ENCODE measurements at places on chromosomes 3 and 15.

- no peak for DNase-seq
- no peaks in the 10 kb centered on the region for H3K27me3 ChIP-seq
- H3K27ac ChIP-seq = no peak within 1 kb of the TSS
- no peaks in the 10 kb centered on the region for H3K36me3 ChIP-seq
- no peaks in the 10 kb centered on the region for H3K4me1 ChIP-seq
These were observed at the start of gene GPR15 for GRCh38 chr3:98531622-98532274. Gene GPR15 (plus strand): TSS chr3:98531978. CDS start chr3:98532034, 56 bp downstream.

GRCh38 chr15:80787316-80787715, 8.1 kb downstream of the CEMIP start:
- DNase-seq = no peak
- H3K27me3 ChIP-seq = no peaks in the 10 kb centered on the region
- H3K36me3 ChIP-seq = peaks cover 6% of the 10 kb centered on the region
- peaks cover 3% of the 10 kb centered on the region for H3K4me1 ChIP-seq
- H3K27ac ChIP-seq = no peak overlapping the region

GRCh38 chr3:82157952-82158351, 396.5 kb upstream of the GBE1 start:
- no peaks in the 10 kb centered on the region for H3K4me1 ChIP-seq
- H3K36me3 ChIP-seq = no peaks in the 10 kb centered on the region
- no peak overlapping the region for H3K27ac ChIP-seq
- DNase-seq = no peak
- no peaks in the 10 kb centered on the region for H3K27me3 ChIP-seq
- no peak overlapping the region for H3K4me3 ChIP-seq

DNA sequence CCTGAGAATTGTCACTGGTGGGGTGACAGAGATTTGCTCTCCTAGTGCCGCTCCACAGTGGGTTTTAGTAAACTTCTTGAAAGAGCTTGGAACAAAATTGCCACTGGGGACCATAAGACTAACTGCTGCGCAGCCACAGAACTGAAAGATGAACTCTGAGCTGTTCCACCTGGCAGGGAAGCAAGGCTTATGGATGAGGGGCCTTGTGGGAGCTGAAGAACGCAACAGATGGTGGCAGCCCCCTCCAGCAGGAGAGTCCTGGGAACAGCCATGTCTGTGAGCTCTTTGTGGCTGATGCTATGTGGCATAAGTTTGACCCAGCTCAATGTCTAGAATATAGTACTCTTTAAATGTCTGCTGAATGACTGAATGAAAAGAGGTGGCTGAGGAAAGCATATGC, 66.8 kb upstream of the C2CD4B start:
- no peak overlapping the region for H3K4me3 ChIP-seq
- no peaks in the 10 kb centered on the region for H3K4me1 ChIP-seq
- H3K27me3 ChIP-seq = no peaks in the 10 kb centered on the region
- H3K27ac ChIP-seq = no peak overlapping the region
- H3K36me3 ChIP-seq = no peaks in the 10 kb centered on the region

DNA sequence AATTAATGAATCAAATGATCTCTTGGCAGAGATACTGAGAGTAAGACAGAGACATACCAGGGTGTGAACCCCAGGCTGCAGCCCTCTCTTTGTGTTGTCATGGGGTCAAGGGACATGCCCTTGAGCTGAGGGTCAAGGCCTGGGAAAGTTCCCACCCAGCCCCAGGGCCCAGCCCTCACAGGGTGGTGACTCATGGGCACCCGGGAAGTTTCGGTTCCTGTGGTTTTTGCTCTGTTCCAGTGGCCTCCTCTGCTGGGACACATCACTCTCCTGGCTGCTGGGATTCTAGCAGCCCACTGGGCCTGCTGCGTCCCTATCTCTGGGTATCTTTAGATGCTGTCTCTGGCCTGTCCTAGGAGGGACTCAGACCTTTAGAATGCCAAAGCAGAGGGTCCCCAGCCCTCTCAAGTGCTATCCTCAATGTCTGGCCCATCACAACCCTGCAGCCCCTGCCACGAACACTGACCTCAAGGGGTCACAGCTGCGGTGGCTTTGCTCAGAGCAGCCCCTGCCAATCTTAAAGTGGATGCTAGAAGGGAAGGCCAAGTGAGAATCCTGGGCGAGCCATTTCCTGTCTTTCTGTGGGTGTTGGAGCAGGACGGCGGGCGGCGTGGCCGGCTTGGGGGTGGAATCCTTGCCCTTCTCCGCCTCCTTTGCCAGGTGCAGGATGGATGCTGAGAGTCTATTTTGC, 148.4 kb upstream of the TLE3 start:
- no peaks in the 10 kb centered on the region for H3K27me3 ChIP-seq
- no peak overlapping the region for H3K27ac ChIP-seq
- H3K36me3 ChIP-seq = no peaks in the 10 kb centered on the region
- DNase-seq = peak; percentile 38

- peak overlapping the region; percentile 83 for H3K4me3 ChIP-seq
- peaks cover 3% of the 10 kb centered on the region for H3K4me1 ChIP-seq
- no peaks in the 10 kb centered on the region for H3K36me3 ChIP-seq
- peaks cover 2% of the 10 kb centered on the region for H3K27me3 ChIP-seq
- DNase-seq = no peak
These were observed 219.3 kb upstream of the PRICKLE2 start for GRCh38 chr3:64444490-64445108.

- H3K4me1 ChIP-seq = peaks cover 7% of the 10 kb centered on the region
- H3K4me3 ChIP-seq = no peak overlapping the region
- H3K36me3 ChIP-seq = no peaks in the 10 kb centered on the region
These were observed 33.4 kb upstream of the PSMD6 start for GRCh38 chr3:64056606-64057180.

DNA sequence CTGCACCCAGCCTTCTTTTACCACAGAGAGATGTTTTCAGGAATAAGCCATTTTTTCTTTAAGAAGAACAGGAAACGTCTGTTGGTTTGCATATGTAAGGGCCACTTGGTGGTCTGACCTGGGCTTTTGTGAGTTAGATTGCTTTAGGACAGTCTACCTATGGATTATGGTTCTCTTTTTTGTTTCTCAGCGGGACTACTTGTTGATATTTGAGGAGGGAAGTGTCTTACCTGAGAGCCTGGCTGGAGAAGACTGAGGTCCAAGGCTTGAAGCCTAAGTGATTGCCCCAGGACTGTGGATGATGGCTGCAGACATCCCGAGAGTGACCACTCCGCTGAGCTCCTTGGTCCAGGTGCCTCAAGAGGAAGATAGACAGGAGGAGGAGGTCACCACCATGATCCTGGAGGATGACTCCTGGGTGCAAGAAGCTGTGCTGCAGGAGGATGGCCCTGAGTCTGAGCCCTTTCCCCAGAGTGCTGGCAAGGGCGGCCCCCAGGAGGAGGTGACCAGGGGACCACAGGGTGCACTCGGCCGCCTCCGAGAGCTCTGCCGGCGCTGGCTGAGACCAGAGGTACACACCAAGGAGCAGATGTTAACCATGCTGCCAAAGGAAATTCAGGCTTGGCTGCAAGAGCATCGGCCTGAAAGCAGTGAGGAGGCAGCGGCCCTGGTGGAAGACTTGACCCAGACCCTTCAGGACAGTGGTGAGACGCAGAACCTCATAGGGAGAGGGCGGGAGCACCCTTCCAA, 3.0 kb downstream of the ZSCAN2 start:
- no peak overlapping the region for H3K27ac ChIP-seq
- H3K4me1 ChIP-seq = peaks cover 3% of the 10 kb centered on the region
- H3K36me3 ChIP-seq = peaks cover 24% of the 10 kb centered on the region
- H3K4me3 ChIP-seq = peak overlapping the region; percentile 11
- no peak for DNase-seq
- no peaks in the 10 kb centered on the region for H3K27me3 ChIP-seq

- no peaks in the 10 kb centered on the region for H3K36me3 ChIP-seq
- no peaks in the 10 kb centered on the region for H3K4me1 ChIP-seq
- H3K27ac ChIP-seq = no peak overlapping the region
These were observed 5.9 kb downstream of the FAM162A start for GRCh38 chr3:122389892-122390291.

GRCh38 chr15:25345943-25346342, 92.9 kb downstream of the UBE3A start:
- H3K36me3 ChIP-seq = peaks cover 3% of the 10 kb centered on the region
- H3K27me3 ChIP-seq = no peaks in the 10 kb centered on the region
- DNase-seq = no peak
- no peak overlapping the region for H3K4me3 ChIP-seq

- H3K27me3 ChIP-seq = no peaks in the 10 kb centered on the region
- no peak overlapping the region for H3K27ac ChIP-seq
- DNase-seq = no peak
These were observed 21.6 kb upstream of the RARRES1 start for GRCh38 chr3:158753854-158754253.

GRCh38 chr3:172106037-172106954, 66.9 kb downstream of the FNDC3B start:
- H3K36me3 ChIP-seq = no peaks in the 10 kb centered on the region
- H3K27ac ChIP-seq = no peak overlapping the region
- H3K27me3 ChIP-seq = no peaks in the 10 kb centered on the region
- no peak overlapping the region for H3K4me3 ChIP-seq

DNA sequence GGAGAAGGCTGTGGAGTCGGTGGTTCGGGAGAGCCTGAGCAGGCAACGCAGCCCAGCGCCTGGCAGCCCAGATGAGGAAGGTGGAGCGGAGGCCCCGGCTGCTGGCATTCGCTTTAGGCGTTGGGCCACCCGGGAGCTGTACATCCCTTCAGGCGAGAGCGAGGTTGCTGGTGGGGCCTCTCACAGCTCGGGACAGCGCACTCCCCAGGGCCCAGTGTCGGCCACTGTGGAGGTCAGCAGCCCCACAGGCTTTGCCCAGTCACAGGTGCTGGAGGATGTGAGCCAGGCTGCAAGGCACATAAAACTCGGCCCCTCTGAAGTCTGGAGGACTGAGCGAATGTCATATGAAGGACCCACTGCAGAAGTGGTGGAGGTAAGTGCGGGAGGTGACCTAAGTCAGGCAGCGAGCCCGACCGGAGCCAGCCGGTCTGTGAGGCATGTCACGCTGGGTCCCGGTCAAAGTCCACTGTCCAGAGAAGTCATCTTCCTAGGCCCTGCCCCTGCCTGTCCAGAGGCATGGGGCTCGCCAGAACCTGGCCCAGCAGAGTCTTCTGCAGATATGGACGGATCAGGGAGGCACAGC, 26.7 kb downstream of the SYNM start:
- DNase-seq = no peak
- no peaks in the 10 kb centered on the region for H3K27me3 ChIP-seq
- H3K4me1 ChIP-seq = peaks cover 4% of the 10 kb centered on the region
- no peak overlapping the region for H3K4me3 ChIP-seq
- no peak overlapping the region for H3K27ac ChIP-seq

DNA sequence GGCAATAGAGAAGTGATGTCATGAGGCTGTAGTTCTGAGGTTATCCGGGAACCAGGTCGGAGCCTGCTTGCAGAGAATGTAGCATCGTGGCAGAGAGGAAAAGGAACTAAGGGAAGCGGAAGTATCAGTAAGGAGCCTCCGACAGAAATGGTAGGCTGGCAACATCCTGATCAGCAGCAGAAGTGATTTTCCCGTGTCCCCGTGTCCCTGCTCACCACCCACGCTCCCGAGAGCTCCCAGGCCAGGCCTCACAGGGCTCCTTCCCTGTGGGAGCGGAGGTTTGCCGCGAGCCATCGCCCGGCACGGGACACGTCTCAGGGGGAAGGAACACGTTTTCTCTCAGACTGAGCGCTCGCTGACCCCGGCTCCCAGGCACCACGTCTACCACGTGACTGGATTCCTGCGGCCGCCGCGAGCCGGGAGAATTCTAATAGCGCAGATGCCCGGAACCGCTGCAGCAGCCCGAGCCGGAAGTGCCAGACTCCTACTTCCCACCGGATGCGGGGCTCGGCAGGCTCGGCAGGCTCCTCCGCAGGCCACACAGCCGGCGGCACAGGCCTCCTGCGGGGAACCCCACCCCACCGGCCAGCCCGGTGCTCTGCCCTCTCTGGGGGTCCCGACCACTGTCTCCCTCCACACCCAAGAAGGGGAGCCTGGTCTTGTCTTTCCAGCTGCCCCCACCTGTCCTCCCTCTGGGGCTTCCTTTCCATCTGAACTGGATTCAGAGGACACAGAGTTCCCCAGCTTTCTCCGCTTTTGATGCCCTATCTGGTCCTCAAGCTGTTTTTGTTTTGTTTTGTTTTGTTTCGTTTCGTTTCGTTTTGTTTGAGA, 99.3 kb downstream of the BDH1 start:
- peak overlapping the region; percentile 73 for H3K4me3 ChIP-seq
- peak overlapping the region; percentile 62 for H3K27ac ChIP-seq
- no peaks in the 10 kb centered on the region for H3K36me3 ChIP-seq
- peak; percentile 84 for DNase-seq

- DNase-seq = no peak
- no peak overlapping the region for H3K4me3 ChIP-seq
- peaks cover 1% of the 10 kb centered on the region for H3K36me3 ChIP-seq
- H3K27ac ChIP-seq = no peak overlapping the region
These were observed 6.9 kb downstream of the ATXN7 start for GRCh38 chr3:63870615-63871005.

GRCh38 chr3:160746976-160747375, 9.1 kb upstream of the PPM1L start:
- no peak for DNase-seq
- no peak overlapping the region for H3K27ac ChIP-seq
- no peak overlapping the region for H3K4me3 ChIP-seq
- no peaks in the 10 kb centered on the region for H3K4me1 ChIP-seq

DNA sequence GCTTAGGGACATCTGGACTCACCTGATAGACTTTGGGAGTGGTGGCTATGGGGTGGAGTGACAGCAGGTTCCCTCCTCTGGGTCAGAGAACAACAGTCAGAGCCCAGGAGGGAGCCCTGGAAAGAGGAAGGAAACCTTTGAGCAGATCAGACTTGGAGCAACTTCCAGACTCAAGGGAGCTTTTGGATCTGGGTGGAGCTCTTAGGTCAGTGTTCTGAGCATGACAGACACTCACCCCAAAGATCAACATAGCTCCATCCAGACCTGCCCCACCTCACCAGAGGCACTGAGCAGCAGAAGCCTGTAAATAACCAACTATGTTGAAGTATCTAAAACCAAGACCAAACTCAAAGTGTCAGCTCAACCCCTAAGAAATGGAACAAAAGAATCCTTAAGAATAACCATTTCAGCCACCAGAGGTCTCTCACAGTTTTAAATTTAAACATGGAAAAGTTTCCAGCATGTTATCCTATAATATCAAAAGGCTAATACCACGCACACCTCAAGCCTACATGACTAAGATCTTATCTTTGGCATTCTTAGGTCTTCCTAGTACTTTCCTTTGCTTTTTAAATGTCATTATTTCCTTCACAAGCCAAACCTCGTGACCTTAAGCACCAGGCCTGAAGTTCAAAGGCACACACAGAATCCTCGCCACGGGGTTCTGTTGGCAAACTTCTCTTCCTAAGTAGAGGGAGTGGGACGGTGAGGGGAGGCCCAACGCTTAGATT, 56.4 kb downstream of the UMPS start:
- no peak overlapping the region for H3K4me3 ChIP-seq
- H3K4me1 ChIP-seq = peaks cover 32% of the 10 kb centered on the region
- no peak for DNase-seq
- H3K36me3 ChIP-seq = peaks cover 12% of the 10 kb centered on the region

DNA sequence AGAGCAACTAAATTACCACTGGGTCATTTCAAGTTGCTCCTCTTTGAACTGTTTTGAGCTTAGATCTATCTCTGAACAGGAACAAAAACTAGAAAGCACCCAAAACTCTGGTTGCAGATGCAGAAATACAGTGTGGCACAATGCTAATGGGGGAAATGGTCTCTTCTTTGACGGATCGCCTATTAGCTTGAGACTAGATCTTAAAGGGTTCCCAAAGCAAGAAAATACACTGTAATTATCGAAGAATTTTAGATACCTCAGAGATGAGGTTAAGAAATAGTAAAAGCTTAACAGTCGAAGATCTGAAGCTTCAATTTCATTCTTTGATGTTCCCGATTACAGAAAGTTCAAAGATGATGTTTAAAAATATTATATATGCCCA, 818 bp downstream of the PPP1R2 start:
- H3K27ac ChIP-seq = no peak overlapping the region
- H3K27me3 ChIP-seq = no peaks in the 10 kb centered on the region
- peak overlapping the region; percentile 97 for H3K4me3 ChIP-seq
- peaks cover 16% of the 10 kb centered on the region for H3K4me1 ChIP-seq
- DNase-seq = no peak
- H3K36me3 ChIP-seq = no peaks in the 10 kb centered on the region
